ENCODE measurements at places on chromosomes 6 and 20.
A peak's percentile ranks its signal among the peaks of the same experiment; 100 is the strongest.

DNA sequence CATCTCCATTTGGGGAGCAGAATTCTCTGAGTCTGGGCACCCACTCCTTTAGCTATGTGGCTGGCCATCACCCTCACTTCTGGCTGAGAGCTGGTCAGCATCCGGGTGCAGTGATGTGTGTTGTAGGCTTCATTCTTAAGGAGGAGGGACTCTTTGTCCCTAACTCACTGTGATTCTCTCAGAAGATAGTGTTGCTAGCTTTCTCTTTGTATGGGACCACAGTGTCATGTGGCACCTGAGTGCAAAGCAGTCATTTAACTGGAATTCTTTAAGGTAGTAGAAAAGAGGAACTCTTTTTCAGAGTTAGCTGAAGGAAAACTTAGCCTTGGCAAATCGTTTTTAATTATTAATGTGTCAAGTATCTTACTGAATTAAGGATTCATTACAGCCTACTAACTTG is 165.9 kb downstream of the JARID2 start:
- DNase-seq, result no peak

- DNase-seq, result no peak
Observed at GRCh38 chr20:43017241-43018030, 172.3 kb downstream of the PTPRT start.

DNA sequence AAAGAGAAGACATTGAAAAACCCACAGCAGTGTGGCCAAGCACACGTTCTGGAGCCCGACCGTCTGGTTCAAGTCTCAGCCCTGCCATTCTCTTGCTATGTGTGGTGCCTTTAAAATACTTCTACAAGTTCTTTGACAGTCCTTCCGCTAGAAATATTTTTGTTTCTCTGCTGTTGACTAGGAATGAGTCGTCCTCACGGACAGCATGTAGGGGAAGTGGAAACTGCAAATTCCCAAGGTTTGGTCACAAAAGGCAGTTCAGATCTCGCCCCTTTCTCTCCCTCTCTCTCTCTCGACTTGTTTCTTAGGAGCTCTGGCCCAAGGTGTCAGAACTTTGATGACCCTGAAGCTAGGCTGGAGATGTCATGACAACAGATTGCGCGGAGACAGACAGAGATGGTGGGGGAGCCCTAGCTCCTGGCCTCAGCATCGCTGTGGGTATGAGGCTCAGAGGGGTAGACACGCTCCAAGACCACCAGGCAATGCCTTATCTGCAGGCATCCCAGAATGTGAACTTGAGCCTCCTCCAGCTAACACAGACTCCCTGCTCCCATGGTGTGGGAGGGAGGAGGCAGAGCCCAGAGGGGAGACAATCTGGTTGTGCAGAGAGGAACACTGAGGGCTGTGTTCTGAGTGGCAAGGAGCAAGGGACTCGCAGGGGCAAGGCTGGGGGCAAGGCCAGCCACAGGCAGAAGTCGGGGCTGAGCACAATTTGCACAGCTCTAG is 368.9 kb upstream of the SULF2 start:
- DNase-seq, result no peak

- DNase-seq, result no peak
Observed at GRCh38 chr6:170074907-170075306, 216.0 kb downstream of the DLL1 start.

GRCh38 chr20:58718729-58719128 is 26.1 kb downstream of the NPEPL1 start:
- DNase-seq, result no peak

GRCh38 chr20:36036688-36037087 is 68.3 kb downstream of the CNBD2 start:
- DNase-seq, result no peak

DNA sequence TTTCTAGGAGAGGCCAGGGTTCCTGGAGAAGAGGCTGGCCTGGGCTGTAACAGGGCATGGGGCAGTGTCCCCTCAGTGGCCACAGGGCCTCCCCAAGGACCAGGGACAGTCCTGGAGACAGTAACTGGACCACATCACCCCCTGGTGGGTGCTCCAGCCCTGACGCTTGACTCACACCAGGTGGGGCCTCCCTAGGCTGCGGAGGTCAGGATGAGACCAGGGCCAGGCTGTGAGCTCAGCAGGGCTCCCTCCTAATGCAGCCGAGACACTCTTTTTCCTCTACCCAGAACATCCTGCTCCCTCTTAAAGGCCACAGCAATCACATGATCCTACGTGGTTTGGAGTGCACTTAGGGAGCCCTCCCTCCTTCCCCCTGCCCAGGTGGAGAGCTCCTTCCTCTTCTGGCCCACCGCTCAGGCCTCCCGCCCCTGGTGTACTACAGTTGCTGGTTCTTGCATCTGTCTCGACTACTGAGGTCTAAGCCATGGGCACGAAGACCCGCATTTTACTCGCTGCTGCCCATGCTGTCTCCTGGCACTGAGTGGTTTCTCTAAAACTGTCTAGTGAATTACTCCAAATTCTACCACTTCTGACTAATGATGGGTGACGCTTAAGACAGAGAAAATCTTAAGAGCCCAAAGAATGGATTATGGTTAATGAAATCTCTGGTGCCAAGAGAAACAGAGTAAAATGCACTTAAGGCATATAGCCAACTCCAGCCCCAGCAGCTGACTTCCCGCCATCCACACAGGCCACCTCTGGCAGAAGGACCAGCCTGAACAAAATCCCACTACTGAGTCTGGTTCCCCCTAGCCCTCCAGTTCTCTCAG is 166.1 kb upstream of the CST7 start:
- no peak for DNase-seq

- peak; percentile 17 for DNase-seq
Observed at GRCh38 chr20:19937218-19937617, 79.9 kb upstream of the NAA20 start.

DNA sequence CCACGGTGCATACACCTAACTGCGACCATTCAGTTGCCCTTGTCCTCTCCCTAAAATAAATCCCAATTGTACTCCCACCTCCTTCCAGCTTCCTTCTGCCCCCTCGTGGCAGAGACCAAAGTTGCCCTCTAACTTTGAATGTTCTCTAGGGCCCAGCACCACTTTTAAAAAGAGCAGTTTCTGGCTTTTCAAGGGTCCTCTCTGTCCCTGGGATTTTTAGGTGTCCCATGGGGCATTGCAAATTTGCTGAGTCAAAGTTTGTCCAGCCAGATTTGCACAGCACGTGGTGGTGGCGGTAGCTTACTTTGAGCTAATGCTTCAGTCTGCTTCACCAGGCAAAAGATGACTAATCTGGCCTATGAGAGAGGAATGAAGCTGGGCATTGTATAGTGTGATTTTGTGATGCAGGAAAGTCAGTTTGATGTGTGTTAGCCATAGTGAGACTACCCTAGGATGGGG is 100.2 kb downstream of the PERP start:
- DNase-seq, result no peak

GRCh38 chr6:21666853-21667681 is 73.5 kb downstream of the SOX4 start:
- no peak for DNase-seq

DNA sequence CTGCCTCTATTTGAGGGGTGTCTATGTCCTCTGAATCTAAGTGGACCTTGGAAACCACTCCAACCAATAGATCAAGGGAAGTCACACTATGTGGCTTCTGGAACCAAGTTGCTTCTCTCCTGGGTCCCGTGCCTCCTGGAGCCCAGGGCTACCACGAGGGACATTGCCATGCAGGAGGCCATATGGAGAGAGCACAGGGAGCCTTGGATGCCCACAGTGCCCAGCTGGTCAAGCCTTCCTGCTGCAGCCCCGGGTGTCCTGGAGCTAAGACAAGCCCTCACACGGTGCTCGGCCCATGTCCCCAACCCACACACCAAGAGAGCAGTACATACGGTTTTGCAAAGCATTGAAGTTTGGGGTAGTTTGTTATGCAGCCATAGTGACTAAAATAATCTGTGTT is 231.6 kb downstream of the SYNDIG1 start:
- no peak for DNase-seq

- DNase-seq, result no peak
Observed at GRCh38 chr20:61117725-61118124, 134.3 kb upstream of the CDH4 start.

GRCh38 chr6:145036236-145036635 is 699.1 kb downstream of the EPM2A start:
- DNase-seq, result no peak

All from MV-4-11 (cell line).